Upper lobe of left lung (tissue), 6 donors: ENCODE measurements at places on chromosomes 5 and 9. TPM values are rescaled to one million over a fixed set of nuclear protein-coding genes. Genes with fewer than 3 reads are reported as not detected.

FBP2 gene
- total RNA-seq, result not detected

TMEM252 gene
- not detected for total RNA-seq

GRCh38 chr9:76203373-76203772, 190.9 kb downstream of the RFK start:
- DNase-seq, result no peak

GRCh38 chr5:113378081-113378480, 56.7 kb downstream of the TSSK1B start:
- no peak for DNase-seq

GRCh38 chr5:133534566-133534965, 77.8 kb downstream of the FSTL4 start:
- DNase-seq, result no peak
